ENCODE measurements at places on chromosomes 3 and 15.
A peak's percentile ranks its signal among the peaks of the same experiment; 100 is the strongest.

DNA sequence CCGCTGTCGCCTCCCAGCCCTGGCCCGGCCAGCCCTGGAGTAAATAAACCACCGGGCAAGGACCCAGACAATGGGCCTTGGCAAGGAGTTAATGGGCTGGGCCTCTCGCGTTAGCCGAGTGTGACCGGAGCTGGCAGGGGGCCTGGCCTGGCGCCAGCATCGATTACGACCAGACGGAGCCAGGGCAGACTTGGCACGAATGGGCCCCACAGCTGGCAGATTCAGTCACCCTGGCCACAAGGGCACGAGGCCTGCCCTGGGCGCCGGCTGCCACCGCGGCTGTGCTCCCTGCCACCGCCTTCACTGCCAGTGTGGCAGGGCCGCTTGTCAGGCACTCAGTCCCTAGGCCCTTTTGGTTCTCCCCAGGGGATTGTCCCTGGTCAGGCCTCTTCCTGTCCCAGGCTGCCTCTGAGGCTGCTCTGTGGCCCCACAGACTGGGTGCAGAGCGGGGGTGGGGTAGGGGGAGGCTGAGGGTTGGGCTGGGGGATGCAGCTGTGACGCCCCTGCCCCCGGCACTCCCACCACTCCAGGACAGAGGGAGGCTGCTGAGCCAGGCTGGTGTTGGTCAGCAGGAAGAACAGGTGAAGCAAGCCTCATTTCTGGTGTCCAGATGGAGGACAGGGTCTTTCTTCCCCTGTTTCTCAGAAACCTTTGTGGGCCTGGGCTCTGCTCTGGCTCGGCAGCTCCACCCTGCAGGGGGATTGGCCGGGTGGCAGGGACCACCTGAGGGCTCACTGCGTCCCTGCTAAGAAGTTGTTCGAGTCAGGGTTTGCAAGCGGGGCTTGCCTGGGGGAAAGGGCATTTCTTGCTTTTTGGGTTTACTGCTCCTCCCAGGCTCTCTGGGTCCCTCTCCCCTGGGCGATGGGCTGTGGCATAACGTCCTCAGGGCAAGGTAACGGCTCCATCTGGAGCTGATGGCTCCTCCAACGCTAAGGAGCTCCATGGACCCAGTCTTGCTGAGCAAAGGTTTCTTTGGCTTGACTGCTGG, 30.5 kb upstream of the SRP14 start:
- DNase-seq = no peak

DNA sequence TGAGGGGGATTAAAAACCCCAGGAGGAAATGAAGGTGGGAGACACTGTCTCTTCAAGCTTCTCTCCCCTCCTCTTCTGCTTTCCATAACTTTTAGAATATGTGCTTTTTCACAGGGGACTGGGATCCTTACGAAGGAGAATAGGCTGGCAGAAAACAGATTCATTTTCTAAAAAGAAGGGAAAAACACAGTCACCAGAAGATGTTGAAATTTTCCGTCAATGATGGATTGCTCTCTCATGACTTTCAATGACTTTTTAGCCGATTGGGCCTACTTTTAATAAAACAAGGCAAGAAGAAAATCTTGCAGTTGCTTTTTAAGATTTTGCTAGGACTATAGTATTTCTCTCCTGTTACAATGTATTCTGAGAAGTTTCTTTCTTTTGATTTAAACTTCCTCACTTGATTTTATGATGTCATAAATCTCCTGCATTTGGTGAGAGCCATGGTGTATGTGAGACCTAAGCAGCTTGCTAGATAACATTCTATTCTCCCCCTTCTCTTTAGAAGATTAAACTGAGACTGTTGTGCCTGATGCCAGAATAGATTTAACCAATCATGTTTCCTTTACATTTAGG, 241.2 kb downstream of the FEZF2 start:
- no peak for DNase-seq

GRCh38 chr15:67134871-67135492, 69.6 kb downstream of the SMAD3 start:
- no peak for DNase-seq

DNA sequence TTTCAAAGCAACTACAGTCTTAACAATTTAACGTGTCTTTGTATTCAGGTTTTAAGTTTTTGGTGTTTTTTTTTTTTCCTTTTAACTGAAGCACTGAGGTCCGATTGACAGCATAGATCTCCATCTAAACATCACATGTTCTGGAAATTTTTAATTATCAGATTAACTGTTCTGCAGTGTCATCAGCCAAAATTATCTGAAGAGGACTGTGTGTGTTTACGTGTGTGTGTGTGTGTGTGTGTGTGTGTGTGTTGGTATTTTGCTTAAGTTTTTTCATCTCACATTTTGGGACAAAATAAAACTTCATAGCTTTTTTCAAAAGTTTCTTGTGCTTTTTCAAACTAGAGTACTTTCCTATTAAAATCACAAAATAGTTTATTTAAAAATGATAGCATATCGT, 1.8 kb downstream of the PIK3CA start:
- DNase-seq = no peak

GRCh38 chr15:60389261-60390077, 8.3 kb downstream of the ANXA2 start:
- no peak for DNase-seq

- no peak for DNase-seq
Observed at GRCh38 chr3:25430287-25430934, 2.3 kb downstream of the RARB start.

- DNase-seq = no peak
Observed at GRCh38 chr15:49418811-49419210, 4.2 kb upstream of the FGF7 start.

DNA sequence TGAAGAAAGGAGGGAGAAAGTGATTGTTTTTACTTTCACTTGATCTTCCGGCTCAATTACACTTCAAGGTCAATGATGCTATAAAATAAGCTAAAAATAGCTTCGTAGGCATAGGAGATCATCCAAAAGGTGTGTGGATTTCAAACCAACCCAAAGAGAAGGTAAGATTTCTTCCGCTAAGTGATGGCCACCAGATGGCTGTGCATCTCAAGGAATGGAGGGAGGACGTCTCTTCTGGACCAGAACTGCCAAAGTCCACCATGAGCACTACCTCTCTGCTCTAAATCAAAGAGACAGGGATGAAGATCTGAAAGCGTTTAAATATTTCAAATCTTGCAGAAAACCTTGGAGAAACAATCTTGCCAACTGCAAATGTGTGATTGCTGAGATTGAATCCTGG, 199.1 kb upstream of the ZPLD1 start:
- no peak for DNase-seq

DNA sequence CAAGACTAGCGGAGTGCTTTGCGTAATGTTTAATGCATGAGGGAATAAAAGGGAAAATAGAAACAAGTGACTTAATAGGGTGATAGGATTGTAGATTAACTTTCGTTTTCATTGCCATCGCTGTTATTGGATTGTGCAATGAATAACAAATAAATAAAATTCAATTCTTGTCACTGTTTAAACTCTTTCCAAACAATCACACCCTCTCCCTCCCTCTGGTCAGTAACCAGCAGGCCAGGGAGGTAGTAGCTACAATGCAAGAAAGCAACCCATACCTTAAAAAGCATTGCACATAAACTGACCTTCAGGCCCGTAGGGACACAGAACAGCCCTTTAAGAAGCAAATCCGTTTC, 705 bp upstream of the TFRC start:
- DNase-seq = no peak

DNA sequence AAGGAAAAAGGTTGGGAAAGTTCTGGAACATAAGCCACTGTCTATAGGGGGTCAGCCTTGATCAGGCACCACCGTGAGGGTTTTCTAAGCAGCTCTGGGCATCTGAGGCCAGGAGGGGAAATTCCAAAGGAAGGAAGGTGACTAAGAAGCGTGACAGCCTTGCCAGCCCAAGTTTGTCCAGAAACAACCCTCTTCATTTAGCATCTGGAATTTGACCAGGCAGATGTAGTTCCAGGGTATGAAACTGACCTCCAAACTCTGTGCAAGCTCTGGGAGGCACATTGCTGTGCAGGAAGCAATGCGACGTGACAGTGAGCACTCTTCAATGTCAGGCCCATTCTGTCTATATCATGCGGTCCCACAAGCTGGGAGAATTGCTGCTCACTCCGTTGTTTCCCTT, 85.4 kb upstream of the TPM1 start:
- no peak for DNase-seq

GRCh38 chr15:40062816-40063562, 24.0 kb upstream of the SRP14 start:
- DNase-seq = no peak

DNA sequence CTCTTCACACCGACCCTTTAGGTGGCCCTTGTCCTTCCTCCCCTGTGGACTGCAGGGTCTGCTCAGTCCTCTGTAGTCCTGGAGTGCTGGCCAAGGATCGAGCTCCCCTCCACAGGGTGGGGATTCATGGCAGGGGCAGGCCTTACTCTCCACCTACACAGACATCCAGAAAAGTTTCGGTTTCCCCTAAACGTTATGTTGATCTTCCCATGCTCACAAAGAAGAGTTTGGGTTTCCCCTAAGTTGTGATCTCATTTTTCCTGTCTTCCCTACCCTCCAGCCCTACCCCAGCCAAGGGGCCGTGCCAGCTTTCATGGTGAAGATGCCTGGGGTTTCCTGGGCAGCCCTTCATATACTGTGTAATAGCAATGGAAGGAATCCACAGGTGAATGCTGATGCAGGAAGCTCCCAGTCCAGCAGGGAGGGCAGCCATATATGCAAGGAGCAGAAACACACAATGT, 10.3 kb downstream of the STOML1 start:
- DNase-seq = no peak

GRCh38 chr3:66953934-66954445, 44.1 kb upstream of the KBTBD8 start:
- no peak for DNase-seq

GRCh38 chr15:99019558-99020540, 12.3 kb upstream of the PGPEP1L start:
- no peak for DNase-seq

- DNase-seq = no peak
Observed at GRCh38 chr15:82301296-82302016, 38.8 kb downstream of the SAXO2 start.

DNA sequence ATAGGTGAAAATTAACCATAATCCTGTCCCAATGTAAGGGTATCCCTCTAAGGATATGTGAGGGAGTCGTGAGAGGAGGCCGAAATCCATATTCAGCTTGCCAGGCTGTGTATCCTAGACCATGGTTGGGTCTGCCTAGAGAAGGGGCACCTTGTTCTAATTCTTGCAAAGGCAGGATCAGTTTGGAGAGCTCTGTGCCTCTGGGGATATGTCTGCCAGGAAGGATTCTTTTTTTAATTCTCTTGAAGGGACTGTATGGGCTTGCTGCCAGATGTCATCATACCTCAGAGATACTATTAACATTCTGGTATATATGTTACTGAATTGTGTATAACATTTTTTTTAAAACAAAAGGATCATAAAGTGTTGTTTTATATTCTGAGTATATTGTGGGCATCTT, 2.4 kb downstream of the ATP1B3 start:
- DNase-seq = no peak

DNA sequence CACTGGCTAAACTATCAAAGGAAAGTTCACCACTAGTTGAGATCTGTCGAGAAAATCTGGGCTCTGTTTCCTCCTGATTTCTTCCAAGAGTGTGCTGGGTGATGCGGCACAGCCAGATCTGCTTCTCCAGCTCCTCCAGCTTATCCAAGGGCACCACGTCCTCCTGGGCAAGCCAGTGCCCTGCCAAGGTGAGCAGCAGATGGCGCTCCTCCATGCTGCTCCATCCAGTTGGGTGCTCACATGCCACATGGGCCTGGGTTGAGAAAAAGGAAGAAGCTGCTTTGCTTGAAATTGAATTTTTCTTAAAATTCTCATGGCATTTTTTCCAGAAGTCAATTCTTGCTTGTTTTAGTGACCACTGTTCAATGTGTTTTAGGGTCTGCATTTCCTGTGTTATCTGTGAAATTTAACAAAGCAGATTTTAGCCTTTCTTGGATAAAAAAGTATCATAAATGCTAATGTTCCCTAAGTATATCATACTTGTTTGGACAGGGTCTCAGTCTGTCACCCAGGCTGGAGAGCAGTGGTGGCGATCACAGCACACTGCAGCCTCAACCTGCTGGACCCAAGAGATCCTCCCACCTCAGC, 47.3 kb downstream of the EIF3J start:
- DNase-seq = peak; percentile 55

- no peak for DNase-seq
Observed at GRCh38 chr15:75163150-75163564, 38.5 kb upstream of the C15orf39 start.

DNA sequence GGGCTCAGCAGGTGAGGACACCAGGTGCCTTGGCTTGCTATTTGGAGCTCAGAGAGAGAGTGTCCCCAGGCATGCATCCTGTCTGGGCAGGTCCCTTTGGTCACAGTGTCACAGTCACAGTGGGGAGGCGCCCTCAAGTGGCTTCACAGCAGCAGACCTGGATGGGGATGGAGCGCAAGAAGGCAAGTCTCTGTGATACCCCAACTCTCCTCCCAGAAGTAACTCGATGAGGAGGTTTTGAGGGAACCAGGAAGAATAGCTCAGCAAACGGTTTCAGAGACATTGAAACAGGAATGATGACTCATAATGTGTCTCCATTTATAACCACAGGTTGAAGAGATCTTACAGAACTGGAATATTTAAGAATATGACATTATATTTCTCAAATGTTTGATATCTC, 66.5 kb upstream of the SH3GL3 start:
- peak; percentile 81 for DNase-seq

GRCh38 chr3:120399372-120399771, 50.2 kb upstream of the LRRC58 start:
- DNase-seq = no peak

DNA sequence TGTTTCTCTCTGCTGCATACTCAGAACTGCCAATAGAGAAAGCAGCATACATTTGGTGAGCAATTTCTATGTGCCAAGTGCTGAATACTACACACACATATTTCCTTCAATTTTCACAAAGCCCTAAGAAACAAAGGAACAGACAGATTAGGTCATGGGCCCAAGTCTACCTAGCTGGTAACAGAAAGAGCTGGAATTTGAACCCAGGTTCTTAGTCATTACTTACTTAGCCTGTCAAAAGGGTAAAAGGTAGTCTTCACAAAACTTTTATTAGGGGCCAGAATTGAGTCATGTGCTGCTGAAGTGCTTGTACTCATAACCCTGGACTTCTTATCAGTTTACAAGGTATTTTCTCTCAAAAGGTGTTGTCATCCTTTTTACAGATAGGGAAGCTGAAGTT, 10.4 kb upstream of the ABHD17C start:
- DNase-seq = no peak
